ENCODE measurements at places on chromosomes 11 and 22.

GRCh38 chr22:35534091-35534490, 6.5 kb upstream of the RASD2 start:
- DNase-seq, result no peak

DNA sequence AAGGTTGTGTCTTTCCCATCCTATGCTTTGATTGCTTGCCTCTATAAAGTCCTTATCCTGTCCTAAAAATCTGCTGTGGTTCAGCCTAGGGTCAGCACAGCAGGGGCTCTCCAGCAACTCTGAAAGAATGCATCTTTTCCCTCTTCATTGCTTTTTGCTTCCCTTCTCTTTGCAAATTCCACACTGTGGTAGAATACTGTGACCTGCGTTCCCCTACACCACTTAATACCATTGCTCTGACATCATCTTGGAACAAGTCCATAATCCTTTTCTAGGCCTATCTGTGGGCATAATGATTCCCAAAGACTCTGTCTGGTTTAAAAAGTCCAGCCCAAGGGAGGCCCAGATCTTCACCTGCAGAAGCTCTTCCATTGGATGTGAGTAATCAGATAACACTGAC, 177.7 kb downstream of the NAV2 start:
- DNase-seq, result no peak

DNA sequence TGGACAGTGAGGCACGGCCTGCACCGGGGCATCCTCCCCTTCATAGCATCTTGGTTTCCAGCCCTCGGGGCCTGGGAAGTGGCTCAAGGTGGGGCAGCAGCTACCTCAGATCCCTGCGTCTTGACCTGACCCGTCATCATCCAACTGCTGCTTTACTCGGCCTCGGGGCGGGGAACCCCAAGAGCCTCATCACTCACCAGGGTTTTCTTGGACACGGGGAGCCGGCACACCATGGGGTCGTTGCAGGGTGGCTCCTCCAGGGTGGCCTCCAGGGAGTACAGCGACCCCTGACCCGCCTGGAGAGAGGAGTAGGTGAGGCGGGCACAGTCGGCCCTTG, 651 bp downstream of the CTSF start:
- no peak for DNase-seq

DNA sequence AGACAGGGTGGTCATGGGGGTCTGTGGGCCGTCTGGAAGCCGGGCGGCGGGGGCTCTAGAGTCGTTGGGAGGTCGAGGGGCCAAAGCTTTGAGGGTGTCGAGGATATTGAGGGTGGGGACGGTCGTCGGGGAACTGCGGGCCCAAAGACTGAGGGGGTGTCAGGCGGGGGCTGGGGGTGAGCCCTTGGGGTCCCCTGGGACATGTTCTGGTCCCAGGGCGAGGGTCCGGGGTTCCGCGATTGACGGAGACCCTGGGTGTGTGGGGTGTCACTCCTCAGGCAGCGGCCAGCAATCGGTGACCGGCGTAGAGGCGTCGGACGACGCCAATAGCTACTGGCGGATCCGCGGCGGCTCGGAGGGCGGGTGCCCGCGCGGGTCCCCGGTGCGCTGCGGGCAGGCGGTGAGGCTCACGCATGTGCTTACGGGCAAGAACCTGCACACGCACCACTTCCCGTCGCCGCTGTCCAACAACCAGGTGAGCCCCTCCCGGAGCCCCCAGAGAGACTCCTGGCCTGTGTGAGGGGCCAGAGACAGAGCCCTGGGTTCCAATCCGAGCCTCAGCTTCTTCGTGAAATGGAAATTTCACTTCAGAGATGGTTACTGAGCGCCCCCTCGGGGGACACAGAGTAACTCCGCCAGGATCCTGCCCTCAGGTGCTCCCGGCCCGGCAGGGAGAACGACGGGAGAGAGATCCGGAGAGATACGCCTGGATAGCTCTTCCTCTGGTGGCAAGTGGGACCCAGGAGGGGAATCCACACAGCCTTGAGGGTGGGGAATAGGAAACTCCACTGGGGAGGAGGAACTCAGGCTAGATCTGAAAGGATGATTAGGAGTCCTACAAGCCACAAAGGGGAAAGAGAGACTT, 714 bp downstream of the SDF2L1 start:
- DNase-seq, result peak; percentile 38

GRCh38 chr11:78666675-78667160, 92.1 kb upstream of the NARS2 start:
- DNase-seq, result no peak

- DNase-seq, result peak; percentile 37
Observed at GRCh38 chr11:8959546-8960166, 4.6 kb downstream of the TMEM9B start.

- no peak for DNase-seq
Observed at GRCh38 chr22:43429426-43429825, 17.6 kb downstream of the MPPED1 start.

- DNase-seq, result no peak
Observed at GRCh38 chr11:42591841-42592240, 720.0 kb upstream of the API5 start.

DNA sequence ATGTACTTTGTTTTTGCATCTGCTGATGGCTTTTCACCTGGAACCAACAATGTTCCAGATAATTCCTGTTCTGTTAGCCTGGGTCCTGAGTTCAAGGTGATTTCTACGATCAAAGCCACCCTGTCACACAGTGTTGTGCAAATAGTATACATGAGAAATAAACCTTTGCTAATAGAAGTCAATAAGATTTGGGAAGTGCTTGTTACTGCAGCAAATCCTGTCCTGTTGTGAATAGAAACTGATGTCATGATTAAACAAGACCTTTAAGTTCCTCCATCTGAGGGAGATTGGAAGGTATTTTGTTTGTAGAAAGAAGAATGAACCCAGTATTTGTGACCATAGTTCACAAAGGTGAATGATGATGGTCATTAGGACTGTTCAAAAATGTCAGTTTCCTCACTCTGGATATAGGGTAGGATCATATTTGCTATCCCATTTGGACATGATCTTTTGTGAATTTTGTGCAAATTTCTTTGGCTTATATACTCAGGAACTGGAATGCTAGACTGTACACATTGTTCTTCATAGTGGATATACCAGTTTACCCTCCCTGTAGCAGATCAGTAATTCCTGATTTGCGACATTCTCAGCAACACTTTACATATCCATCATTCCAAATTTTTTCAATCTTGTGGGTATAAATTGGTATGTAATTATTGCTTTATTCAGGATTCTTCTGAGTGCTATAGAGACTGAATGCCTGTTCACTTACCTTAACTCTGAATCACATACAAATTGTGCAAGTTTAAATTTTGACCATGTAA, 428.5 kb downstream of the METTL15 start:
- DNase-seq, result no peak

DNA sequence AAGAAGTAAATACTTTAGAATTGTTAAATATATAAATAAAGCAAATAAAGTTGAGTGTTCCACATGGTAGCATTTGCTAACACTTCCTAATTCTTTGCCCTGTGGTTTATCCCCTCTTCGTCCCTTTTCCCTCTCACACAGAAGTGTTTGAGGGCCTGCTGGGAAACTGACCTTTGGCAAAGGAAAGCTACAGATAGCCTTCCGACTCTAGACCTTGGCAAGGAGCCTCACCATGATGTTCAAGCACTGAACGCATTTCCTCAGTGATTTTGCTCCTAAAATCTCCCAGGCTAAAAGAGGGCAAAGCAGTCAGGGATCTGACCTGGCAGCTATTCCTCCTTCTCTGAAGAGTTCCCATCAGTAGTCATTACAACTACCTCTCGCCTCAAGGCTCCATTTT, 52.5 kb upstream of the HORMAD2 start:
- no peak for DNase-seq

GRCh38 chr22:40289991-40290459, 56.3 kb upstream of the ADSL start:
- DNase-seq, result no peak

DNA sequence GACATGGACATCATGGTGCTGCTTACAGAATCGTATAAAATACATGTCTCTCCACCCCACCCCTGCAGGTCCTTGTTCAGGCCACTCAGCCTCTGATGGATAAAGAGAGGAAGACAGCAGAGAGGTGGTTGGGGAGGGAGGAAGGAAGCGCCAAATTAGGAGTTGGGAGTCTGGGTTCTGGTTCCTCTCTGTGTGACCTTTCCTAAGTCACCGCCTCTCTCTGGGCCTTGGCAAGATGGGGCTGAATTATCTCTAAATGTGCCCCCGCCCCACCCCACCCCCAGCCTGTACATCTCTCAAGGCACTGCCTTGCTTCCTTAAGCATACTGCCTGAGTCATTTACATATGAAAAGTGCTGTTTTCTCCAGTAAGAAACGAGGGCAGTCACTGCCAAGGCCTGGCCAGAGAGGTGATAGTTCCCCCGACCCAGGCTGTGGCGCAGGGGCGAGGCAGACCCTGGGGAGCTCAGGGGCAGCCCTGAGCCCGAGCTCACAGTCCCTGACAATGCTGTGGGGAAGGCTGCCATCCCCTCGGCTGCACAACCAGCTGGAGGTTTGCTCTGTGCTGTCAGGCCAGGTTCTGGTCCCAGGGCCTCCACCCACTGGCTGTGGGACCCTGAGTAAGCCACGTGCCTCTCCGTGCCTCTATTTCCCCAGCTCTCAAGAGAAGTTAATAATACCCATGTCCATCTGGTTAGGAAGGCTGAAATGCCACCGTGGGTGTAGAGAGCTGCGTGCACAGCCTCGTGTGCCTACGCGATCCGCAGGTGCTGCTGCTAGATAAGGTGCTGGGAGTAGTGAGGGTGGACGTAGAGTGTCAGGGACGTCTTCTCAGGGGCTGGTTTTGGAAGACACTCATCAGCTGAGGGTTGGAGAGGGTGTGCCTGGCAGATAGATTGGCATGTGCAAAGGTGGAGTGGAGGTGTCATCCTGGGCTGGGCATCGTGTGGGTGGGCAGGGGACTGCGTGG, 55.3 kb downstream of the CACNA1I start:
- no peak for DNase-seq

DNA sequence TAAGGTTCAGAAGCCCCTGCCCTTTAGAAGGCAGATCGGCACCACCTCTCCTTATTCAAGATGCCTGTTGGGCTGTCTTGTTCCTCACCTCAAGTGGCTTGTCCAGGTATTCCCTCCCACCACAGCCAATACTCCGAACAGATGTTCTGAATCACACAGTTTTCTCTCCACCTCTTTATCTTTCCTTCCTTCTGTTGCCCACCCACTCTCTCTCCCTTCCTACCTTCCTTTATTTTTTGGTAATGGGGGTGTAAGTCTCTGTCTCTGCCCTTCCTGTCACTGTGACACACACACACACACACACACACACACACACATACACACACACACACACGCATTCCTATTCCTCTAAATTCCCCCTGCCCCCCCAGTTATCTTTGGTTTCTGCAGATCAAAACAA, 8.4 kb downstream of the BEST1 start:
- DNase-seq, result no peak

GRCh38 chr11:130731401-130731800, 184.9 kb downstream of the SNX19 start:
- no peak for DNase-seq

DNA sequence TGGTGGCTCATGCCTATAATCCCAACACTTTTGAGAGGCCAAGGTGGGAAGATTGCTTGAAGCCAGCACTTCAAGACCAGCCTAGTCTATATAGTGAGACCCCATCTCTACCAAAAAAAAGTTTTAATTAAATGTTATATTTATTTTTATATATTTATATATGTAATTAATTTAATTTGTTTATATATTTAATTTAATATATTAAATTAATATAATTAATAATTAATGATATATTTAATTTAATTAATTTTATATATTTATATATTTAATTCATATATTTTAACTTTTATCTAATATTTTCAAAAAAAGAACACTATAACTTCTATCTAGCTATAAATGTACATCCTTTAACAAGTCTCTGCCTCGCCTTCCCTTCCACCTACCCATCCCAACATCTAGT, 104.8 kb downstream of the PAX6 start:
- no peak for DNase-seq

DNA sequence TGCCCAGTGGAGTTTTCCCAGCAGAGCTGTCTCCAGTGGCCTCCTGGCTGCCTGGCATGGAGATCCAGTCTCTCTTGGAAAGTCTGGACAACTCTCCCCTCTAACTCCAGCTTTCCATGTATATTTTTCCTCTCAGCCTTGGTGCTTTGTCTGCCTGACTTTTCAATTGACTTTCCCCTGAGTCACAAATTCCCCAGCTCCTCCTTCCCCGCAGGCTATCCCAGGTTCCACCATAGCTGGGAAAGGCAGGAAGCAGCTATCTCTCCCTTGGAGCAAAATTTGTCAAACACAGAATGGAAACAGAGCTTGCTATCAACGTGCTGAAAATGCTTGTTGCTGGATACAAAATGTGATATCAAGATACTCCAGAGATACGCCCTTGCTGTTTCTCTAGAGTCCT, 384.8 kb downstream of the TMEM135 start:
- DNase-seq, result no peak

- DNase-seq, result no peak
Observed at GRCh38 chr22:39983346-39983745, 11.4 kb upstream of the FAM83F start.

- DNase-seq, result no peak
Observed at GRCh38 chr11:64976651-64977050, 4.7 kb upstream of the MAJIN start.

GRCh38 chr22:22605074-22605404, 39.4 kb upstream of the GGTLC2 start:
- no peak for DNase-seq

DNA sequence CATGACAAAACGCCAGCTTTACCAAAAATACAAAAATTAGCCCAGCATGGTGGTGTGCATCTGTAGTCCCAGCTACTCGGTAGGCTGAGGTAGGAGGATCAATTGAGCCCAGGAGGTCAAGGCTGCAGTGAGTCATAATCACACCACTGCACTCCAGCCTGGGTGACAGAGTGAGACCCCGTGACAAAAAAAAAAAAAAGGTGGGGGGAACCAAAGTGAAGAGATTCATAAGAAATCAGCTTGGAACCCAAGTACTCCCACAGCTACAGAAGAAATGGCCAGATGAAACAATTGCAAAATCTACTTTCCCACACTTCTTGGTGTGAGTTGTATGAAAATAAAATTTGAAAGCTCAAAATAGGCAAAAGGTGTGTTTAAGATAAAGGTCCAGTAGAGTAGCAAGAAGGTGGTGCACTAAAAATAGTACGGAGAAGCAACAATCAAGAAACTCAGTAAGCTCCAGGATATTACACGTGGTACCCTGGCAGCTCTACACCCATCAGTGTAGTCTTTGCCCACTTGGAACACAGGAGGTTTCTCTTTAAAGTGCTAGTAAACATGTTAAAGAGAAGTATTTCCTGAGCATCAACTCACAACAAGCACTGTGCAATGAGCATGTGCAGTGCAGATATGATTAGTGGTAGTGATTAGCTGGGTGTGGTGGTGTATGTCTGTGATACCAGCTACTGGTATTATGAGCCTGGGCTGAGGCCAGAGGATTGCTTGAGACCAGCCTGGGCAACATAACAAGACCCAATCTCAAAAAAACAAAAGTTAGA, 5.3 kb downstream of the HARBI1 start:
- DNase-seq, result no peak

- no peak for DNase-seq
Observed at GRCh38 chr11:121445071-121445768, 6.9 kb upstream of the SORL1 start.

GRCh38 chr22:24146194-24146616, 35.1 kb upstream of the SUSD2 start:
- peak; percentile 77 for DNase-seq
